Liver (tissue), 10 donors: ENCODE measurements at places on chromosomes 2 and 18. TPM values are rescaled to one million over a fixed set of nuclear protein-coding genes. Genes with fewer than 3 reads are reported as not detected.

Gene CYP27C1
- 0.02 TPM for polyA plus RNA-seq

Gene COL4A3
- polyA plus RNA-seq, result 0.24 TPM

Gene RAB12
- 5.0 TPM for polyA plus RNA-seq

Gene DSG1
- 0.69 TPM for polyA plus RNA-seq

Gene TRIB2
- polyA plus RNA-seq, result 6.7 TPM

DNA sequence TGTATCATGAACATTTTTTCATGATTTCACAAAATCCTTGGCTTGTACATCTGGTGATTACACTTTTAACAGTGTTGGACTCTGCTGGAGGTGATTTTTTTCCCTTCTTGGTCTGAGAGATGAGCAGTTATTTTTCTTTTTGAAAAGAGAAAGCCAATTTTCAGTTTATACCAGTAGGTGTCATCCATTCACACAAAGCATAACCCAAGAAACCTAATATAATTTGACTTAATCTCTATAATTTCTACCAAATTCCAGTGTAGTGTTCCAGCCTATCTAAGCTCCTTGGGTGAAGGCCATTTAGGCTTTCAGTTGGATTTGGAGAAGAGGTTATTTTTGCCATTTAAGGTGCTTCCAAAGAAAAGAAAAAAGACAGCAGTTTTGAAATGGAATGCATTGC, 7.7 kb upstream of the ICOS start:
- no peak for DNase-seq

DNA sequence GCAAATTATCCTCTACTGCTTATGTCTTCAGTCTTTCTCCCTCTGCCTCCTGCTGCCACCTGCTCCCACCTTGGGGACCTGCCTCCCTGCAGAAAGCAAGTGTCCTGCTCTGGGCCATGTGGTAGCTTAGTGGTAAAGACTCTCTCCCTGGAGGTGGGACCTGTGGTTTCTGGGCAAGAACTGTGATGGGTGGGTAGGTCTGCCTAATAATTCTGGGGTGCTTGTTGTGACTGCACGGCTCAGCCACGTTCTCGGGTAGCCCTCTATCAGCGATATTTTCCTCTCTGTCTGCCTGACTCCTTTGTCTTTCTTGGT, 16.4 kb upstream of the CD28 start:
- DNase-seq, result no peak

DNA sequence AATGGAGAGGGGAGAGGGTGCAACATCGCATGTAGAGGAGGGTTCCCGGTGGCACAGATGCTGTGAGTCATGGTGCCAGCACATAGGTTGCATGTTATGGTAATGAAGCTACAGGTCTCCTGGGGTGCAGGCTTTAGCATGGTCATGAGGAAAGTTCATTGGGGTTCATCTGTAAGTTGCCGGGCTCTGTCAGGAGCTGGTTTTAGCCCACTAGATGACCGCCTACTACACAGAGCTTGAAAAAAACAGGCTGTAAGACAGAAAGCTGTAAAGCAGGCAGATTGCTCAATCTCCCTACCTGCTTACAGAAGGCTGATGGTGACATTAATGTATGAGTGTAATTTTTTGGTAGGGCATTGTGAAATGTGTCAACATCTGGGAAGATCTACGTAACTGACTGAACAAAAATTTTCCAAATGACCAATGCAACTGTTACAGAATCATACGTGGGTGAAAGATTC, 23.9 kb downstream of the DYSF start:
- DNase-seq, result no peak

GRCh38 chr2:100588071-100588786, 25.4 kb downstream of the PDCL3 start:
- DNase-seq, result no peak

DNA sequence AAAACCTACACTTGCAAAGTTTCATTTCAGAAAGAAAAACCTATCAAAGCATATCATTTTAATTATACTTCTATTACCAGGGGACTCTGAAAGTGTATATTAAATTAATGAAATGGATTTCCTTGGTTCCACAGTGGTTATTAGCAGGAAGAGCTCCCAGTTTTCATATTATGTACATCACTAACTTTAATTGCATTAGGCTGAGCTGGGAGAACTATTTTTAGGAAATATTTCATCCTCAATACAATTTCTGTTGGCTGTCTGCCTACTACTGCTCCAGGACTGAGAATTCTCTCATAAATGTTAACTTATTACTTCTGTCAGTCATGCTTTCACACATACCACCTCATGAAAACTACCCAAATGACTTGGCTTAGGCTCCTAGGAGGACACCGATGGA, 301.4 kb downstream of the CMPK2 start:
- DNase-seq, result no peak

DNA sequence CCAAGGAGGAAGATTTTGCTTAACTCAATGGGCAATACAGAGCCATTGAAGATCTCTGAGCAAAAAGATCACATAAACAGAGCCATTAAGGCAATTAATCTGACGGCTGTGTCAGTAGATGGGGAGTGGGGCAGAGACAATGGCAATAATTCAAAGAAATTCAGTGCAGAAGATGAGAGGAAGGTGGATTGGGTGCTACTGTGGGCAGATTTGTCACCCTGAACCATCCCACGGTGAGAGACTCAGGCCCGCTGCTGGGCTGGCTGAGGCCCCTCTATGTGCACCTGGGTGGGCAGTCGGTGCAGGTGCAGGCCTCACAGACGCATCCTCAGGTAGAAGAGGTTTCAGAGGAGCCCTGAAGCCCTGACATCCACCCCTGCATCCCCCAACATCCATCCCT, 458.6 kb downstream of the EIPR1 start:
- no peak for DNase-seq

DNA sequence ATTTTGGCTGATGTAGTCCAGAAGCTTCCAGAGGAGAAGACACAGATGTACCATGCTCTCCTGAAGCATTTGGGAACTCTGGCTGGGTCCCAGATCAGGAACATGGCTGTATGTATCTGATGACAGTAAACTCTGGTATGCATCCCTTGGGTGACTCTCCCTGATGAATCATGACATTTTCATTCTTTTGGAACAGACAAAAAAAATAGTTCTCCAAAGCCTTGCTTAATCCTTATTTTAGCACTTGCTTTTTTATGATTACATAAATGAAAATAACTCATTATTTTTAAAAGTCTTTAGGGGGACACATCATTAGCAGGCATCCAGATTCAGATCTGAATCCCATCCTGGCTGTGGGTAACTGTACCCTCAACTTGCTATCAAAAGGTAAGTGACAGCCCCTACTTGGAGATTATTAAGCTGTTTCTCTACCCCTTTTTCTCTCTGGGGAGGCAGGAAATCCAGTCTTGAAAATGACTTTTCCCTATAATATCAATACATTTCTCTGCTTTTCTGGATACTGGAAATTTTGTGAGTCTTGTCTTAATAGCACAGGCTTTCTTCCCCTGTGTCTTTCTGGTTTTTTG, 23.3 kb downstream of the AOX1 start:
- DNase-seq, result no peak

DNA sequence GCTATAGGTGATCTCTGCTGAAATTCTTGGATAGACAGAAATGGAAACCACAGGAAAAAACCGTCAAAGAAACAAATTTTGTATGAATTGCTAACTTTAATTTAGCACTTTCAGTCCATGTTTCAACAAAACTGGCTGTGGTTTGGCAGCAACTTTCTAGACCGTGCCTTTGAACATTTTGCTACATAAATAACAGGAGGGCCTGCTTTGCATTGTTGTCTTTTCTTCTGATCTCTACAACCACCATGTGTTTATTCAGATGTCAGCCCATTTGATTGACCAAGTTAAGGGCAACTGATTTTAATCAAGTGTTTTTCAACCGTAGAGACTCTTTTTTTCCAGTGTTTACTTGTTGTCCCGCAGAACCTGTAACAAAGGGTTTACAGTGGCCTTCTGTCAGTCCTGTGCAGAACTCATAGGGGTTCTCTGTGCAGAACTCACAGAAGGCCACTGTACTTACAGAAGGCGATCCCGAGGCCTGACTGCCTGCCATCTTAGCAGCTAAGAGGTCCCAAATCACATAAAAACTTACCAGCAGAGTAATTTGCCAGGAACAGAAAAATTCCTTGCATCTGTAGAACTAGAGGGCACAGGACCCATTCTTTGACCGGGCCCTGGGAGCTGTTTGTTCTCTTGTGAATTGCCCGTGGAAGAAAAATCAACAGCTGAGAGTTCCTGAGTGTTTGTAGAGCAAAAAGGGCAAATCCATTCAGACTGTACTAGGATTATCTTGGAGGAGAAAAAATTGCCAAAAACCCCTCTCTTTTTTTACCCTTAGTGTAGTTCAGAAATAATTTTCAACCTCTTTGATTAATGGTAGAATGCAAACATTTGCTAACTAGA, 120.6 kb downstream of the PRKRA start:
- DNase-seq, result no peak

DNA sequence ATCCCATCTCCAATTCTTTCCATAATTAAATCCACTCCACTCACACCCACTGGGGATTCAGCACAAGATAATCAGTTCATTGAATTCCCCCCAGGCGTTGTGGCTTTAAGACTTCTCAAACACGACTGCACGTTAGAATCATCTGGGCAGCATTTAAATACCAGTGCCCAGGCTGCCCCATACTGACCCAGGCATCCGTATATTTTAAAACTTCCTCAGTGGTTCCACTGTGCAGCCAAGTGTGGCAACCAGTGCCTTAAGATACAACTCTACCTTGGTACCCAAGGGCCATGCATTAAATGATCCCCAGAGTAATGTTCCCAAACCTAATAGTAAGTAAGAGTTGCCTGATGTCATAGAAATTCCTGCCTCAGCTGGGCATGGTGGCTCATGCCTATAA, 54.3 kb upstream of the BZW1 start:
- DNase-seq, result no peak

- no peak for DNase-seq
Observed at GRCh38 chr2:151795646-151796240, 32.5 kb downstream of the ARL5A start.

DNA sequence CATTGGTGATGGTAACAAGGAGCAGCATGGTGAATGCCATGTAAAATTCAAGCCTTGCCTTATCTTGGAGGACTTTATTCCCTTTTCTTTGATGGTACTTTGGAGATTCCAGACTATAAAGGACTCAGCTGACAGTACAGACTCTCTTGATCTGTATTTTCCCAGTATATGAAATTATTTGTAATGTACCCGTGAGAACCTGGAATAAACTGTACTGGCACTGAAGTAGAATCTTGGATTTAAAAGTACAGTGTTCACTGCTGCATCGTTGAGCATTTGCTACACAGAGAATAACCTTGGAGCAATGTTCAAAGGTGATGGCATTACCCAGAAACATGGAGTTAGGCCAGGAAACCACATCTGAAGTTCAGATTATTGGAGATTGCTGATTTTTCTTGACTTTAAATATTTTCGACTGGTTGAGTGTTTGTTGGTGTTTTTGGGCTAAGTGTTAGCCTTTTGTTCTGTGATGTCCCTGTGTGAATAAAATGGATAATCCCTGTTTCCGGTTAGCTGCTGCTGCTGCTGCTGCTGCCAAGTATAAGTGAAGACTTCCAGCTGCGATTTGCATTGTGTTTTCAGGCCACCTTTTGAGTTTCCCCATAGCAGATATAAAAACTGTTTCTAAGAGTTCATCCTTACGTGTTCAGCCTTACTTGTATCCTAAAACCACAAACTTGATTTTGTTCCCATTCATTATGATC, 122.0 kb downstream of the SPTBN1 start:
- DNase-seq, result no peak

DNA sequence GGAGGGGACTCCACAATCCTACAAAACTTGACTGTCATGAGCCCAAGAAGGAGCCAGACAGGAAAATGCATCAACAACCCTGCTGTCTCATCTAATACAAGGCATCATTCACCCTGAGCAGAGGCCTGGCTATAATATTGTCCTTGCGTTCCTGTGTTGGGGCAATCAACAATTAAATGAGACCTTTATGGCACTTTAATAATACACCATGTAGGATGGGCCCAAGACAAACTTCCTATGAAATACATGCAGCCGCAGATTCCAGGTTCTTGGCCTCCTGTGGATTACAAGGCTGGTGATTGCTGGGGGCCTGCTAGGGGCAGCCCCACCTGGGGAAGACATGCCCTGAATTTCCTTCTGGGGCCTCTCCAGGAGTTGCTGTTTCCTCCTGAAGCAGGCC, 82.8 kb upstream of the PPP1CB start:
- DNase-seq, result no peak

DNA sequence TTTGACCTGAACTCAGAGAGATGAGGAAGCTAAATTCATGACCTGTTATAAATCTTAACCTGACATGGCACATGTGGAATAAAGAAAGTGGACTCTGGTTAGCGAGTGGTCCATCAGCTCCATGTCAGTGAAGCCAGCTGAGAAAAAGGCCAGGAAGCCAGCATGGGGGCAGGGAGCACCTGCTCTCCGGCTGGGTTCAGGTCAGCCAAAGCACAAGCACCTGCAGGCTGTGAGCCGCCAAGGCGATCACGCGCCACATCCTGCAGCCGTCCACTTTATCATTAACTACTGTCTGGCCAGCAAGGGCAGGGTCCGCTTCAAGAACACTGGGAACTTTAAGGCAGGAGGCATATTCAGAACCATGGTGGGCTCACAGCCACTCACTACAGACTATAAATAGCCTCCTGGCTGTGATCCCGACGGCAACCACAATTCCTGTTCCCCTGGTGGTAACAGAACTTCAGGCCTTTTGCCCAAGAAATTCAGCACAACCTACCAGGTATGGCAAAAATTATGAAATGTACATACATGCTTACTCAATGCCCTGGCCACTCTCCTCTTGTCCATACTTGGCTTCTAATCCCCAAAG, 35.5 kb downstream of the ACVR1 start:
- DNase-seq, result peak; percentile 57

DNA sequence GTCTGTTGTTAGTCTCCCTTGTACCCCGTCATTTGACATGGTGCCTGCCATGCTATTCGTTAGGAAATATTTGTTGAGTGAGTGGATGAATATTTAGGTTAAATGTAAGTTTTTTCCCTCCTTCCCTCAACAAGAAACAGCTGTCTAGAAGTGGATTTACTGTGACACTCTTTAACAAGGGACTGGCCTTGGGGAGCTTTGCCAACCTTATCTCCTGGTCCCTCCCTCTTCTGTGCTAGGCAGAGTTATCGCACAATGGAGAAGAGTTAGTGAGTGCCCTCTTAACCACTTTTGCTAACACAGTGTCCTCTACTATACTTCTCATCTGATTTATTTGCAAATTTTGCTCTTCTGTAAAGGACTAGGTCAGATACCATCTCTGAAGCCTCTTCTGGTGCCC, 61.2 kb downstream of the DIS3L2 start:
- no peak for DNase-seq

DNA sequence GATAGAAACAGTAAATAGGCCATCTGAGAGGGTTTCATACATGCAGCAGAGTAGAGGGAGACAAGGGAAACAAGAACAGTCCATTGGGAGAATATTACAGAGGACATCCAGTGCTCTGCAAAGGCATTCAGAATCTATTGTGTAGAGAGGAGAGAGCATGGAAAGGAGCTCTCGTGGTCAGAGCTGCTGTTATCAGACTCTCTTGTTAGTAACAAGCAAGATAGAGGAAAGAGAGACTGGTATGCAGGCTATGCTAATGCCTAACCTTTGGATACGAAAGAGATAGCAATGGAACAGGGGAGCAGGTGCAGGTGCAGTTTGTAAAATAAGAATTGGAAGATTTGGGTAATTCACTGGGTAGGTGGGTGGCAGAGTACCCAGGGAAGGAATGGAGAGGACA, 855.9 kb downstream of the CNTNAP5 start:
- no peak for DNase-seq
